ENCODE measurements at places on chromosomes 6 and 20.

DNA sequence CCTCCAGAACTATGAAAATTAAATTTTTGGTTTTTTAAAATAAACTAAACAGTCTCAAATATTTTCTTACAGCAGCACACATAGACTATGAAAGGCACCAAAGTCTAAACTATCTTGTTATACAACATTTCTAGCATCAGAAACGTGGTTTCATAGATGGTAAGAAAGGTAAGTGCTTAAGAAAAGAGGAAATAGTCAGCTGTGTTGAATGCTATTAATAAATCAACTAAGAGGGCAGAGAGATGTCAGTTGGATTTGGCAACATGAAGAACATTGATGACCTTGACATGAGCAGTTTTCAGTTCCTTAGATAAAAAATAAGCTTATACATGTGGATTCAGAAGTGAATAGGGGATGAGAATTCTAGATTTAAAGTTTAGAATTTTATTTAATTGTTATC is 113.6 kb downstream of the RFX6 start:
- H3K27me3 ChIP-seq, result no peaks in the 10 kb centered on the region
- no peaks in the 10 kb centered on the region for H3K36me3 ChIP-seq
- DNase-seq, result no peak

DNA sequence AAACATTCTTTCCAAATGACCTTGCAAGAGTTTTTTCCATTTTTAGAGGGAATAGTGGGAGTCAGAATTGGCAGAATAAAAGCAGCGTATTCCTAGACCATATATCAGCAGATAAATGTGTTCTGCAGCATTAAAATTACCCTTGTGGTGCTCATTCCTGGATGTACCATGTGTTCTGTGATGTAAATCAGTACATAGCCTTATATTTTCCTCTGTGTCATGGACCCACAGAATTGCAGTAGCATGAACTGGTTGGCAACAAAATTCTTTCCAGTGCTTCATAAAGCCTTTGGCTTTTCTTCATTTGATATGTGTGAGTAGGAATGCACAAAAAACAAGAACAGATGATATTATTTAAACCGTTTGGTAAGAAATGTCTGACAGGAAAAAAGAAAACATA is 32.5 kb downstream of the ANKEF1 start:
- no peaks in the 10 kb centered on the region for H3K36me3 ChIP-seq
- H3K27me3 ChIP-seq, result no peaks in the 10 kb centered on the region
- no peaks in the 10 kb centered on the region for H3K4me1 ChIP-seq

DNA sequence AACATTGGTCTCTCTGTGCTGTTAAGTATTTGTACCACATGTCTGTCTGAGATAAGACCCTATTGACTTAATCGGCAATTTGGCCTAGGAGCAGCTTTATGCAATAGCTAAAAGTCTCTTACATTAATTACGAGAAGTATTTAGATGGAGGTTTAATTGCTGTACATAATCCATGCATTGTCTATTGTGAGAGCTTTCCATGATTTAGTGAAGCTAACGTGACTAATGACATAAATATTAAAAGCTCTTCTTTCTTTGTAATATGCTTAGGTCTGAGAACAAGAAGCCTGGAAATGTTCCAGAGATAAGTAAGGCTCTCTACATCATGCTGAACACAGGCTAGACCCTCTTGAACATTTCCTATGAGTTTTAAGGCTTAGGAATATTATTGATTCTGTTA is 32.7 kb upstream of the FAM83B start:
- no peaks in the 10 kb centered on the region for H3K27me3 ChIP-seq
- no peak overlapping the region for H3K4me3 ChIP-seq
- no peak overlapping the region for H3K27ac ChIP-seq

GRCh38 chr6:137210903-137211302 is 8.3 kb downstream of the IFNGR1 start:
- no peak overlapping the region for H3K4me3 ChIP-seq
- DNase-seq, result no peak

DNA sequence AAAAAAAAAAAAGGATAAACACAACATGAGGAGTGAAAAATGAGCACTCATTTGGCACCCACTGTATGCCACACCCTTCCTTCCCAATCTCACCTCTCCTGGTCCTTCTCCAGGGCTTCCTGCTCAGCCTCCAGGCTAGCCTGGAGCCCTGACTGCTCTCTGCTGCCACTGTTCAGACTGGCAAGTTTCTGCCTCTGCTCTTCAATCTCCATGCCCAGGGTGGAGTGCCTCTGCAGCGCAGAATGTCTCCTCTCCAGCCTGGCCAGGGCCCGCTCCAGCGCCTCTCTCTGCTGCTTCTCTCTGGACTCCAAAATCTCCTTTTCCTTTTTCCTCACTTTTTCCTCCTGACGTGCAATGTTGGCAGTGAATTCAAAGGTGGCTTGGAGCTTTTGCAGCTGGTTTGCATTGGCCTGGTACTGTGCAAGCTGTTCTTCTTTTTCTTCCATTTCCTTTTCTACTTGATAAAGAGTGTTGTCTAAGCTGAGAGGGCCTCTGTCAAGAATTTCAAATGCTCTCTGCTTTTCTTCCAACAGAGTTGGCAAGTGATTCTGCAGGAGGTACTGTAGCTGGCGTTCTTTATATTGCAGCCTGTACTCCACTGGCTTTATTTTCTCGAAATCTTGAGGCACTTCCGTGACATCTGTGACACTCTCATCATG is 194.4 kb downstream of the KIF16B start:
- no peaks in the 10 kb centered on the region for H3K36me3 ChIP-seq
- no peak overlapping the region for H3K27ac ChIP-seq
- no peak for DNase-seq
- no peaks in the 10 kb centered on the region for H3K4me1 ChIP-seq
- H3K27me3 ChIP-seq, result no peaks in the 10 kb centered on the region

Measured in heart left ventricle (tissue), 16 donors.